Upper lobe of left lung (tissue), 6 donors: ENCODE measurements at places on chromosomes 7 and 10. TPM values are rescaled to one million over a fixed set of nuclear protein-coding genes. Genes with fewer than 3 reads are reported as not detected.

HYAL4 gene
- total RNA-seq, result not detected

PON1 gene
- total RNA-seq, result not detected

ZNF467 gene
- 10.6 TPM for total RNA-seq

DNA sequence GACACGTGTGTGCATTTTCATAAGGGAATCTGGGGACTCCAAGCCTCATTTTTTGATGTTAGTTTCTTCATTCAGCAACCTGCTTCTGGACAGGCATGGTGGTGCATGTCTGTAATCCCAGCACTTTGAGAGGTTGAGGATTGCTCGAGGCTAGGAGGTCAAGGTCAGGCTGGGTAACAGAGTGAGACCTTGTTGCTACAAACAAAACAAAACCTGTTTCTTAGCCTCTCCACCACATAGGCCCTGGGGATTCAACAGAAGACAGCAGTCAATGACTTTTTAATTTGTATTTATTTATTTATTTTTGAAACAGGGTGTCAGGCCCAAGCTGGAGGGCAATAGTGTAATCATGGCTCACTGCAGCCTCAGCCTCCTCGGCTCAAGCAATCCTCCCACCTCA is 6.9 kb upstream of the CYTH3 start:
- no peak overlapping the region for H3K27ac ChIP-seq
- no peaks in the 10 kb centered on the region for H3K4me1 ChIP-seq
- DNase-seq, result no peak
- no peak overlapping the region for H3K4me3 ChIP-seq

GRCh38 chr10:22252801-22253579 is 35.2 kb upstream of the EBLN1 start:
- DNase-seq, result no peak
- H3K4me1 ChIP-seq, result peaks cover 3% of the 10 kb centered on the region
- H3K4me3 ChIP-seq, result peak overlapping the region; percentile 88
- H3K36me3 ChIP-seq, result no peaks in the 10 kb centered on the region
- no peaks in the 10 kb centered on the region for H3K27me3 ChIP-seq

DNA sequence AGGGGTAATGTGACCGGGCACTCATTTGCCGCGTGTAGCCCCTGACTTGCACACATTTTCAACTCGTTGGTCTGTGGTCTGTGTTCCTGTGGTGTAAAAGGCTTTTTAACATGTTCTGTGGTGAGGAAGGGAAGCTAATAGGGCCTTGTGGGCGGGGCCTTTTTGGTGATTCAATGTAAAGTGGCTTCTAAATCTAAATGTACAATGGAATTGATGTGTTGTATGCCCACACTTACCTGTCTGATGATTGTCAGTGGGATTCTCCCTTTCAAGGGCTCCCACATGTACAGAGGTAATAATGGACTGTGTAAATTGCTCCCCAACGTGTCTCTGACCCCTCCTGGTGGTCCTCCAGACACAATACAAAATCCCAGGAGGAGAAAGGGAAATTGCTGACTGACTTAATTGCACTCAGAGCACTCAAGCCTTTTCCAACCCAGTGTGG is 43.1 kb upstream of the GATAD1 start:
- H3K36me3 ChIP-seq, result peaks cover 15% of the 10 kb centered on the region
- H3K27me3 ChIP-seq, result no peaks in the 10 kb centered on the region
- no peak for DNase-seq
- H3K4me1 ChIP-seq, result no peaks in the 10 kb centered on the region
- H3K4me3 ChIP-seq, result no peak overlapping the region

DNA sequence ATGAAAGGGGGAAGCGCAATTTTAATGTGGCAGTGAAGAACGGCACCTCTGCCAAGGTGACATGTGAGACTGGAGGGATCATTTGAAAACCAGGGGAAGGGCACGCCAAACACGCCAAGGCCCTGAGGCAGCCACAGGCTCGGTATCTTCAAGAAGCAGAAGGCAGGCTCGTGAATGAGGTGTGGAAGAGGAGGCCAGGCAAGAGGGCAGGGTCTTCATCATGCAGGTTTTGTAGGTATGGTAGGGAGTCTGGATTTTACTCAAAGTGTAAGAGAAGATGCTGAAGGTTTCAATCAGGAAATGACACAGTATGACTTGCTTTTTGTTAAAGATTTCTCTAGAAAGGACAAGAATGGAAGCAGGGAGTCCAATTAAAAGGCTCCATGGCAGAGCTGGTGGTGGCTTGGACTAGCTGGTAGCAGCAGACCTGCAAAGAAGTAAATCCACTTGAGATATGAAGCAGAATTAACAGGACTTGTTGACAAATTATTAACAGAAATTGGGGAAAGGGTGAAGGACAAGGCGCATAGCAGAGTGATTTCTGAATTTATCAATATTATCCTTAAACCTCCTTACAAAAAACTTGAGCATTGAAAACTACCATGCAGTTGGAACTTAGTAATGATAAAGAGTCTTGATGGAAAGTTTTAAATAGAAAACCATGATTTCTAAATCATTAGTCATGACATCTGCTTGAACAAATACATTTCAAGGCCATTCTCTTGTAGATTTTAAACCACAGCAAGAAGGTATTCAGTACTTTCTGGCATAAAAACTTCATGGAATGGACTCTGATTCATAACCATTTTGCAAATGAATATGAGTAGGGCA is 70.4 kb downstream of the COA1 start:
- peaks cover 6% of the 10 kb centered on the region for H3K4me1 ChIP-seq
- H3K4me3 ChIP-seq, result no peak overlapping the region
- no peaks in the 10 kb centered on the region for H3K27me3 ChIP-seq
- no peaks in the 10 kb centered on the region for H3K36me3 ChIP-seq
- DNase-seq, result no peak

GRCh38 chr7:46486256-46487206 is 565.5 kb upstream of the IGFBP3 start:
- H3K4me3 ChIP-seq, result no peak overlapping the region
- no peaks in the 10 kb centered on the region for H3K36me3 ChIP-seq
- no peaks in the 10 kb centered on the region for H3K4me1 ChIP-seq
- no peaks in the 10 kb centered on the region for H3K27me3 ChIP-seq
- no peak overlapping the region for H3K27ac ChIP-seq
